Ascending aorta (tissue), 2 donors: ENCODE measurements at places on chromosomes 5 and 9.

DNA sequence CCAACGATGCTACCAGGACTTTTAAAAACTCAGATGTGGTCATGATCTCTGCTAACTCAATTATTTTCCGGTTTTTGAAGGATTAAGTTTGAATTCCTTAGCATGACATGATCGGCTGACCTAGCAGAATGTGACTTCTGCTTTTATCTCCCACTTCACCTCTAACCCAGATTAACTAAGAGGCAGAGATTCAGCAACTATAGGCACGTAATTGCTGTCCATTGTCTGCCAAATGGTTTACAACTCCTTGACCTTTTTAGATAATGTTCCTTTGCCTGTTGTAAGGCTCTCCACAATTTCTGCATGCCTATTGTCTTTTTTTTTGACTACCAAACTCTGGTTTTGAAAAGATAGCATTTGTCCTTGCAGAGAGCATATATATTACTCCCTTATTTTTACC, 268.2 kb downstream of the BRINP1 start:
- DNase-seq: no peak

DNA sequence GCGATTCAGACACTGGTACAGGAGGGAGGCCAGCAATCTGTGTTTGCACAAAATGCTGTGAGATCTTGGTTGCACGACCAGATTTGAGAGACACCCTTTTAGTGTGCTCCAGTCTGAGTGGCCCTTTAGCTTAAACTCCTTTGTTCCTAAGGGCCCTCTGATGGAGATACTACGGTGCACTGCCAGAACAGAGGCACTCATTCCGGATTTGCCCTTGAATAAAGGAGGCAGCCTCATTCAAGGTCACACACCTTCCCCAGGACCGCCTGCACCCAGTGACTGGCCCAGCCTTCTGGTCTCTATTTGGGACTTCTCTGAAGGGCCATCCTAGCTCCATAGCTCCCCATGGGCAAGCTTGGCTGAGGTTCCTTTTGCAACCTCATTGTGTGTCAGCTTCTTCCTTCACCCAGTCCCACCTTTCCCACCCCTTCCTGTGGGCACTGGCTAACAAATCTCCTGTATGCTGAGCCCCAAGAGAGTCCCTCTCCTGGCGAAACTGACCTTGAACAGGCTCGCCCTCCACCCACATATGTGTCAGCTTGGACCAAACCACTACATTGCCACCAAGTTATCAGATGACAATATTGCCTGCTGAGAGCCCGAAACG, 191.7 kb downstream of the GABBR2 start:
- no peak for DNase-seq

GRCh38 chr5:156476158-156476551, 149.2 kb downstream of the SGCD start:
- no peak for DNase-seq

DNA sequence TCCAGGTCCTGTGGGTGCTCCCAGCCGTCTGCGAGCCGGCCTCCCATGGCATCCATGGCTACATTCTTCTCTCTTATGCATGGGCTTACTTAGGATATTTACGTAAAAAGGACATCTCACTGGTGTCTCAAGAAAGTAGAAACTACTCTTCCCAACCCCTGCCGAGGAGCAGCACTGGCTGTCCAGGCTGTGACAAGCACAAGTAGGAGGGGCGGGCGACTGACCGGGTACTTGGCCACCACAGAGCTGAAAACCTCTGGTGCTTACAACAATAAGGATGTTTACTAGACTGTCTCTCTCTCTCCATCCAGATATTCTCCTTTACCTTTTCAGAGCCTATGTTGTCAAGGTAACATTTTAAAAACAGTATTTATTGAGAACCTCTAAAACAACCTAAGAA, 56.3 kb upstream of the TBC1D9B start:
- DNase-seq: no peak

DNA sequence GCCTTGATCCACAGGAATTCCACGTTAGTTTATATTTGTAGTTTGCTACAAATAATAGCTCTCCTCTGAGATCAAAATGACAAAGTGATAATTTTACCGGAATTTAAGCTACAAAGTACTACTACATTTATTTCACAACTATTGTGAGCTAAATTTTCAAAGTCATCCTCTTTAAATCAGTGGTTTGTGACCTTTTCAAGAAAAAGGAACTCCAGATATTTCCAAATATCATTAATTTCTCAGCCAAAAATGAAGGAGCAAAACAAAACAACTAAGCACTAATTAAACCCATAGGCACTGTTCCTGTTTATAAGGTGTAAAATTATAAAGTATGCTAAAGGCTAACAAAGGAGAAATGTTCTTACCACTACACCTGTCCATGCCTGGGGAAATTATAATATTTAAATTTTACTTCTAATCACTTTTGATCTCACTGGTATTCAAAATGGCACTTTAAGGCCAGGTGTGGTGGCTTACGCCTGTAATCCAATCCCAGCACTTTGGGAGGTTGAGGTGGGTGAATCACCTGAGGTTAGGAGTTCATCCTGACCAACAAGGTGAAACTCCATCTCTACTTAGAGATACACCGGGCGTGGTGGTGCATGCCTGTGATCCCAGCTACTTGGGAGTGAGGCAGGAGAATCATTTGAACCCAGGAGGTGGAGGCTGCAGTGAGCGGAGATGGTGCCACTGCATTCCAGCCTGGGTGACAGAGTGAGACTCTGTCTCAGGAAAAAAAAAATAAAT, 77.5 kb downstream of the CEMIP2 start:
- DNase-seq: no peak

GRCh38 chr9:95551406-95551805, 34.6 kb upstream of the PTCH1 start:
- no peak for DNase-seq

DNA sequence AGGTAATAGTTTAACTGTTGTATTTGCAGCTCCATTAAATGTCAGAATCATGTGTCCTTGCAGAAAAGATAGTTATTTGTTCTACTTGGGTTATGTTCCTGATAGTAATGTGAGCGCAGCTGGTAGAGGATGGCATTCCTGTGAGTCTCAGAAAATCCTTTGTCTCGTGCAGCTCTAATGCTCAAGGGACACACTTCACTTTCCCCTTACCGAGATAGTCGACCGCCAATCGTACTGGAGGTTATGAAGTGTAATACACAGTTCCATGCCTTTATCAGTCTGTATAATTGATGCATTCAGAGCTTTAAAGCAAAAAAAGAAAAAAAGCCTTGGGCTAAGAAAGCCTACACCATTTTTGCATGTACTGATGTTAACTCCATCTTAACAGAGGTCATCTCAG, 60.2 kb upstream of the SRP19 start:
- no peak for DNase-seq

DNA sequence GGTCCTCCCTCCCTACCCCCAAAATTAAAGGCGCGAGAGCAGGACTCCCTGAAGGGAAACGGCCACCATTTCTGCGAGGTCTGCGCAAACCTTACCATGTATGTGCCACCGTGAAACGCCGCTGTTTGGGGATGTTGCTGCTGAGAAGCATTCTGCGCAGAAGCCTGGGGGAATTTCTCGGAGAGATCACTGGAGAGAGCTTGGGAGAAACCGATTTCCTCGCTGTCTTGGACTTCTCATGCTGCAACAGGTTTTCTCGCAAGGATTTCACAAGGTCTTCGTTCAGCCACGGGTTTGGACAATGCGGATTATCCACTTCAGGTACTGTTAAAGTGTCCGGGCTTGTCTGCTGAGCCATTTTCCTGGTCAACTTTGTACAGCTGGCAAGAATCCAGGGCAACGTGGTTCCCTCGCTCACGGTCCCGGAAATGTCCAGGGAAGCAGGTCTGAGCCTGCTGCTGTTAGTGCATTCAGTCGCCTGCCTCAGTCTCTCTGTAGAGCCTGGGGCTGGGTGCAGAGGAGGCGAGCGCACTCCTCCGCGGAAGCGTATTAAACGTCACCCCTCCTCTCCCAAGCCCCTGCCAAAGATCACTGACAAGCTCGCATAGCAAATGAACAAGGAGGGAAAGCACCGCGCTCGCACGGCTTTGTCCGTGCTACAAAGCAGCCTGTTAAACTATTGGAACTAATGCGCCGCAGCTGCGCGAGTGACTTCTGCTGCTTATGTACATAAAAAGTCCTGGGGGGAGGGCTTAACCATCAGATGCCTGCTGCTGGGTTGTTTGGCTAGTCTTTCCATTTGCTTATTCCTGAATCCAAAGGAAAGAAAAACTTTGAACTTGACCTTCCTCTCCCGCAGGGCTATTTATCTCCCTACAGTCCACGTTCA, 125.1 kb downstream of the PDE4D start:
- no peak for DNase-seq

GRCh38 chr5:31477971-31478370, 53.9 kb downstream of the DROSHA start:
- DNase-seq: no peak
